ENCODE measurements at places on chromosomes 12 and 14. TPM values are rescaled to one million over a fixed set of nuclear protein-coding genes. Genes with fewer than 3 reads are reported as not detected.

The FAM90A1 gene
- not detected for total RNA-seq

The SLC7A8 gene
- 18.9 TPM for total RNA-seq

- H3K4me3 ChIP-seq, result no peak overlapping the region
- H3K27me3 ChIP-seq, result peaks cover 59% of the 10 kb centered on the region
- peaks cover 7% of the 10 kb centered on the region for H3K4me1 ChIP-seq
- no peak overlapping the region for H3K27ac ChIP-seq
- no peaks in the 10 kb centered on the region for H3K36me3 ChIP-seq
Observed at GRCh38 chr12:52254965-52255751, 19.3 kb upstream of the KRT86 start.

- peaks cover 16% of the 10 kb centered on the region for H3K27me3 ChIP-seq
- DNase-seq, result no peak
- no peaks in the 10 kb centered on the region for H3K36me3 ChIP-seq
Observed at GRCh38 chr12:31117203-31118011, 43.7 kb downstream of the DDX11 start.

DNA sequence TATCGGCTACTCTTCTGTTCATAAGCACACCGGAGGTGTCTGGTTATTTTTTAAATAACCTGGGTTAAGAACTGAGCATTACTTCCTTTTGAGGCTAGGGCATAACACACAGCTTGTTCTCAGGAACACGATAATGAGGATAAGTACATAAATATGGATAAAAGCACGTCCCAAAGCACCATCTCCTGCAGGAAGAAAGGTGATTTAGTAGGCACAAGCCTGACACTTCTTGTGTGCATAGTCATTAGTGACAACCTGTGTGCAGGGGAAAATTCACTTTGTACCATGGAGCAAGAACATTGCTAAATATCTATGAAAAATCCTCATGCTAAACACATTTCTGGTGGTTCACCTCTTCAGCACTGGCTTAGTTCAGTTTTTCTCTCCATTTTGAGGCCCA, 166.5 kb downstream of the SNAPC1 start:
- H3K27me3 ChIP-seq, result no peaks in the 10 kb centered on the region
- no peaks in the 10 kb centered on the region for H3K36me3 ChIP-seq
- DNase-seq, result no peak
- H3K4me3 ChIP-seq, result no peak overlapping the region
- H3K4me1 ChIP-seq, result no peaks in the 10 kb centered on the region

- no peaks in the 10 kb centered on the region for H3K27me3 ChIP-seq
- H3K4me3 ChIP-seq, result peak overlapping the region; percentile 24
- no peaks in the 10 kb centered on the region for H3K4me1 ChIP-seq
- H3K27ac ChIP-seq, result peak overlapping the region; percentile 78
- H3K36me3 ChIP-seq, result peaks cover 12% of the 10 kb centered on the region
Observed at GRCh38 chr14:50321009-50321660, 9.0 kb downstream of the DMAC2L start.

DNA sequence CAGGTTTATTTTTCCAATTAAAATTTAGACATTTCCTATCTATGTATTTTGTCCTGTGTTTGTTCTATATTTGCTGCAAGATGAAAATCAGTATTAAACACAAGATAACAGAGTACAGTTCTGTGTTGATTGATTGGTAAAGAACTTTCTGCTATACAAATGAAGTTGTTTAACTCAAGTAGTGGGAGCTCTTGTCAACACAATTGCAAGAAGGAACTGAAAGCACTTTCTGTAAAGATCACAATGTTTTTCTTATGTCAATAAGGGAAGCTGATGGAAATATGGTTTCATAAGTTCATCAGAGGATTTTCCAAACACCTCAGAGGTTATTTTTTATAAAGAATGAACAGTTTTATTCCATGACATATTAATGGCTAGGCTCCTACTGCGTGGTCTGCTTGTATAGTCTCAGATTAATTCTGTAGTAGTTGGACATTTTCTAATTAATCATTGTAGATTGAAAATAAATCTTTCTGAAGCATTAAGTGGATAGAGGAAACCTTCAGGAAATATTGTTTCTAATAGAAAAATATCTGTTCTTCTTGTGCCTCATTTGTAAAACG, 379.5 kb downstream of the LRFN5 start:
- no peak overlapping the region for H3K4me3 ChIP-seq
- no peak for DNase-seq
- no peaks in the 10 kb centered on the region for H3K4me1 ChIP-seq
- no peaks in the 10 kb centered on the region for H3K36me3 ChIP-seq
- H3K27me3 ChIP-seq, result no peaks in the 10 kb centered on the region
